ENCODE measurements at places on chromosomes 16 and 17.

GRCh38 chr16:57245472-57246113 is 534 bp downstream of the ARL2BP start:
- peak; percentile 39 for DNase-seq

DNA sequence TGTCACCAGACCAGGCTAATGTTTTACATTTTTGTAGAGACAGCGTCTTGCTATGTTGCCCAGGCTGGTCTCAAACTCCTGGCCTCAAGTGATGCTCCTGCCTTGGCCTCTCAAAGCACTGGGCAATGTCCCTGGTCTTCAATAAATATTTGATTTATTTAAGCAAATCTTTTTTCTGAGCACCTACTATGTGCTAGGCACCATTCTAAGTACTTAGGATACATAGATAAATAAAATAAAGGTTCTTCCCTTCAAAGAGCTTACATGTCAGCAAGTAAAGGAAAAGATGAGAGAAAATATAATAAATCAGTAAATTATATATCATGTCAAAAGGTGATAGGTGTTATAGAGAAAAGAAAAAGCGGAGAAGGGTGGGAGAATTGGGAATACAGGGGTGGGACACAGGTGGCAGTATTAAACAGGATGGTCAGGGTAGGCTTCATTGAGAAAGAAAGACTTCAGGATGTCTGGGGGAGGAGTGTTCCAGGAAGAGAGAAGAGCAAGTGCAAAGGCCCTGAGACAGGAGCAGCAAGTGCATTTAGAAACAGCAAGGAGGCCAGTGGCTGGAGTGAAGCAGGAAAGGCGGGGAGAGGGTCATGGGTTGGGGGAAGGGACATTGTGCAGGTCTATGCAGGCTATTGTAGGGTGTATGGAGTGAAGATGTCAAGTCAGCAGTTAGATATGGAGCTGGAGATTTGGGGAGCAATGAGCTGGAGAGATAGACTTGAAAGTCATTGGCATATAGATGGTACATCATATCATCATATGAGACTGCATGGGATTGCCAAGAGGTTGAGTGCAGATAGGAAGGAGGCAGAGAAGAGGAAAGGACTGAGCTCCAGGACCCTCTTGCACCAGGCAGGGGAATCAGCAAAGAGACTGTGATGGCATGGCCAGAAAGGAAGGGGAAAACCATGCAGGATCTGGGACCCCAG is 11.3 kb downstream of the ABCC3 start:
- no peak for DNase-seq

DNA sequence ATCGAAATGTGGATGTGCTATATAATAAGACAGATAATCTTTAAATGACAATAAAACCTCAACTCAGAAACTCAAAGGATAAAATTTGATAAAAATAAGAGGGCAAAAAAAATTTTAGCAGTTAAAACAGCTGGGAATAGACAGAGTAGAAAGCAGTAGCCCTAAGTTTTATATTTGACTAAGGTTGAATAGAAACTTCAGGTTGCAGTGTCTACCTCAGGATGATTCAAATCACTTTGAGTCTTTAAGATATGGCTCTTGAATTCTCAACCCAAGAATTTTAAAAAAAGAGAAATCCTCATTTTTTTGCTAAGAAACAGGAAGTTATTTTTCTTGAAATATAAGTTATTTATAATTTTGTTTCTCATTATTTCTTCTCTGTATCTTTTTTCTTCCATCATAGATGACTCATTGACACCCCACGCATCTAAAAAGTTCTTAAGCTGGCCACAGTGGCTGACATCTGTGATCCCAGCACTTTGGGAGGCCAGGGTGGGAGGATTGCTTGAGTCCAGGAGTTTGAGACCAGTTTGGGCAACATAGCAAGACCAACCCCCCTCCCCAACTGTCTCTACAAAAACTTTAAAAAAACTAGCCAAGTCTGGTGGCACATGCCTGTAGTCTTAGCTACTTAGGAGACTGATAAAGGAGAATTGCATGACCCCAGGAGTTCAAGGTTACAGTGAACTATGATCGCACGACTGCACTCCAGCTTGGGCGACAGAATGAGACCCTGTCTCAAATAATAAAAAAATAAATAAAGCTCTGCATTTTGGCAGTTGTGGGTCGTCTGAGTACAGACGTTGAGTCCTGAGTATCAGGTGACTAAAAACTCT is 23.9 kb downstream of the NFAT5 start:
- no peak for DNase-seq

GRCh38 chr16:46808997-46809396 is 22.0 kb downstream of the C16orf87 start:
- DNase-seq, result no peak
